ENCODE measurements at places on chromosomes 5 and 9. TPM values are rescaled to one million over a fixed set of nuclear protein-coding genes. Genes with fewer than 3 reads are reported as not detected.

DNA sequence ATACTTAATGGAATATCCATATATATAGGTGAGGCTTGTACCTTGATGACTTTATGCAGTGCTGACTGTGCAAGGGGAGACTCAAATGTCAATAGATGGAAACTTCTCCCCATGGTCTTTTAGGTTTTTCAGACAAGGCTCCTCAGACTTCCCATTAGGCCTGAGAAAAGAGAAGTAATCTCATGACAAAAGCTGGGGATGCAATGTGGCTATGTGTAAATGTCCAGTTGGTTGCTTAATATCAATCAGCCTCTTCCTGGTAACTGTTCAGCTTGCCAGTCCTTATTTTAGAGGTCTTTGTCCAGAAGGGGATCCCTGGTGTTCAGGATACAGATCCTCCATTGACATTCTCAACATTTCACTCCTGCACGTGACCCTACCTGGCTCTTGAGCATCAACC is 621.1 kb upstream of the CDH18 start:
- no peak for DNase-seq

DNA sequence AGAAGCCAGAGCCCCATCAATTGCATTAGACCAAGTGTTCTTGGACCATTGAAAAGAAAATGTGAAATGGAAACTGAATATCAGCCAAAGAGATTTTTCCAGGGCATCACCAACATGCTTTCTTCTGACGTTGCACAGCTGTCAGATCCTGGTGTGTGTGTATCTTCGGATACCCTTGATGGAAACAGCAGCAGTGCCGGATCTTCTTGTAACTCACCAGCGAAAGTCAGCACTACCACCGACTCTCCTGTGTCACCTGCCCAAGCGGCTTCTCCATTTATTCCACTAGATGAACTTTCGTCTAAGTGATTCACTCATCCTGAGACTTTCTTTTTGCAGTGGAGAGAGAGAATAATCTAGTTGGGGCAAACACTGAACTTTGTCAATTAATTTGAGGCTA is 75.7 kb downstream of the PIP5K1B start:
- DNase-seq: no peak

Gene PCDHGB4
- total RNA-seq: 1.5 TPM

Gene SPATA24
- 11.5 TPM for total RNA-seq

DNA sequence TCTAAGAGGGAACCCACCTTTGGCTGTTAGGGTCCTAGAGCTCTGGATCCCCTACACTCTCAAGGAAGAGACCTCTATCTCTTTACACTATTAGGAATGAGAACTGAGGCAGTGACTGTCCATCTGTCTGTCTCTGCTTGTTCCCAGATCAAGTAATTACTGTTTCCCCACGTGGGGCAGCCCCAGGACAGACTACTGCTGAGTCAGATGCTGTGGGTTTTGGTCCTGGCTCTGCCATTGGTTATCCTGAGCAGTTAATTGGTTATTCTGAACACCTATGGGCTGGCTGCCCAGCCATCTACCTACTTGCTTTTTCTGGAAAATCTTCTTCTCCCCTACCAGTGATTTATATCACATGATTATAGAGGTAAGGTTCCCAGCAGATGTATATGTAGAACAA is 33.3 kb downstream of the FBXO10 start:
- DNase-seq: no peak

Gene PCSK1
- total RNA-seq: 0.17 TPM

DNA sequence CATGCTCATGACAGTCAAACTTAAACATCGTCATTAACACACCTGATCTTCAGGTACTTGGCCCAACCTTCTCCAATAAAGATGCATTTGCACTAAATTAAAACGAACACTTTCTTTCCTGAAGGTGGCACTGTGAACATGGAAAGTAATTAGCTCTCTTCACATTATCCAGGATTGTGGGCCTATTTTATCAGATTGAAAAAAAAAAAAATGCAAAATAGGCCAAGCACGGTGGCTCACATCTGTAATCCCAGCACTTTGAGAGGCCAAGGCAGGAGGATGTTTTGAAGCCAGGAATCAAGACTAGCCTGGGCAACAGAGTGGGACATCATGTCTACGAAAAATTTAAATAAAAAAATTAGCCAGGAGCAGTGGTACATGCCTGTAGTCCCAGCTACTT is 14.4 kb upstream of the CDC20B start:
- no peak for DNase-seq

- no peak for DNase-seq
Measured at GRCh38 chr5:35819026-35819425, 37.7 kb upstream of the IL7R start.

GRCh38 chr5:83099001-83099400 is 21.7 kb downstream of the XRCC4 start:
- DNase-seq: no peak

DNA sequence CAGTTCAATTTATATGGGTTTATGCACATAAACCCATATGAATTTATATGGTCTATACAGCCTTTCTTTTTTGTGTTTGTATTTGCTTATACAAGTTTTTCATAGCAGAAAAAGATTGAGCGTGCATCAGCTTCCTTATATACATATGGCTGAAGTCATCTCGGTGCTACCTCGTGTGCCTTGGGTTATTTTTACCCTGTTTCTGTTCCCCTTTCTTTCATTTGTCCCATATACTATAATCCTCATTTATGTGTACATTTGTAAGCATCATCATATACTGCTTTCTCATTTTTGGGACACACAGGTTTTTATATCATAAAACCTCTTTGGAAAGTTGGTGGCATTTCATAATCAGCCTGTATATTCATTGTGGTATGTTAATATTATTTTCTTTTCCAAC is 107.8 kb upstream of the ADAMTSL1 start:
- no peak for DNase-seq

Gene IFNA13
- not detected for total RNA-seq

DNA sequence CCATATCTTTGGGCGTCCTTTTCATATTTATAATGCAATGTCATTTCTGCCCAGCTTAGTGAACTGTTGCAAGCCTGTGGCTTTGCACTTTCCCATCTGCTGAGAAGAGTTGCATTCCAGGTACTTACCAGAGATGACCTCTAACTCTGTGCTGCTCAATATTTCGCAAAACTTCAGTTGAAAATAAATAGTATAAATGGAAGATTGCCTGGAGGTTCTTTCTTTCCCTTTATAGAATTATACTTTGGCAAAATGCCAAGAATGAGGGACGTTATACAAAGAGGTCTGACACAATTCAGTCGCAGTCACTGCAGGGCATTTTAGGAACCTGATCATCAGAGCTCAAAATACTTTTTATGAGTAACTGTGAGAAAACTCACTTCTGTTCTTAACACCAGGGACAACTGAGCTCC is 18.9 kb upstream of the VLDLR start:
- DNase-seq: no peak

DNA sequence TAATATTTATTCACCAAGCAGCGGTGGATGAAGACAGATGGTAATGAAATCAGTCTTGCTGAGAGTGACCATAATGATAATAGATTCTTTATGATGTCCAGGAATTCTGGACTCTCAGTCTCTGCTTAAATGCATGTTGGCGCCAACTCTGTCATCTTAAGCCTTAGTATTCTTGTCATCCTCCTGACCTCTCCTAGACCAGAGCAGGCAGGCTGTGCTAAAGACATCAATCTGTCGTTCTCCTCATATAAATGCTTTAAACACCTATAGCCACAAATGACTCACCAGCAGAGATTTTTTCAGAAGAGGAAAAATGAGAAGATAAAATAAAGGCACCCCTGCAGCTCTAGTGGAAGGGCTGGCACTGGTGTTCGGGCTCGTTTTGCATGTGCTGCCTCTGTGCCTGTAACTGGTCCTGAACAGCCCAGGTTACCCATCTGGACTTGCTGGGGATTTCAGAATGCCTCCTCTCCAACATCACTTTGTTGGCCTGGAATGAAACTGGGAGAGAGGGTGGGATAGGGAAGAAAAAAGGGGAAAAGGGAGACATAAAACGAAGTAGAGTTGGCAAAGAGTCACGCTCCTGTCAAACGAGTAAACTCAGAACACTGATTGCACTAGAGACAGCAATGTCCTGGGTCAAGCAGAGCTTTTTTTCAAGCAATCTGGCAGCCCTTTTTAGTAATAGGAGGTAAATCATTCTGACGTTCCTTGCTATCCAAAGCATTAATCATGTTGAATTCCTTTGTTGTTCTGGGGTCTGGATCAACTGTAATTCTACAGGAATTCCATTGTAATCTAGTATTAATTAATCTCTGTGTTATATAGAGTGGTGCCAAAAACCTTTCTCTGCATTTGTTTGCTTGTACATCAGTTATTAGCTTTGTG is 195.5 kb upstream of the CLINT1 start:
- no peak for DNase-seq

DNA sequence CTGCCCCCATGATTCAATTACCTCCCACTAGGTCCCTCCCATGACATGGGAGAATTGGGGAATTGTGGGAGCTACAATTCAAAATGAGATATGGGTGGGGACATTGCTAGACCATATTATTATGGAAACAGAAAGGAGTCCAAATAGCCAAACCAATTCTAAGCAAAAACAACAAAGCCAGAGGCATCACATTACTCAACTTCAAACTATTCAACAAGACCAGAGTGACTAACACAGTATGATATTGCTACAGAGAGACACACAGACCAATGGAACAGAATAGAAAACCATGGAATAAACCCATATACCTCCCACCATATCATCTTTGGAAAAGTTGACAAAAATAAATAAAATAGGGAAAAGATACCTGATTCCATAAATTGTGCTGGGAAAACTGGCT is 710.5 kb upstream of the CDH9 start:
- DNase-seq: no peak

Gene CER1
- not detected for total RNA-seq

GRCh38 chr9:36959681-36960574 is 74.1 kb downstream of the PAX5 start:
- DNase-seq: no peak

GRCh38 chr9:92406477-92406876 is 2.1 kb upstream of the OGN start:
- no peak for DNase-seq

DNA sequence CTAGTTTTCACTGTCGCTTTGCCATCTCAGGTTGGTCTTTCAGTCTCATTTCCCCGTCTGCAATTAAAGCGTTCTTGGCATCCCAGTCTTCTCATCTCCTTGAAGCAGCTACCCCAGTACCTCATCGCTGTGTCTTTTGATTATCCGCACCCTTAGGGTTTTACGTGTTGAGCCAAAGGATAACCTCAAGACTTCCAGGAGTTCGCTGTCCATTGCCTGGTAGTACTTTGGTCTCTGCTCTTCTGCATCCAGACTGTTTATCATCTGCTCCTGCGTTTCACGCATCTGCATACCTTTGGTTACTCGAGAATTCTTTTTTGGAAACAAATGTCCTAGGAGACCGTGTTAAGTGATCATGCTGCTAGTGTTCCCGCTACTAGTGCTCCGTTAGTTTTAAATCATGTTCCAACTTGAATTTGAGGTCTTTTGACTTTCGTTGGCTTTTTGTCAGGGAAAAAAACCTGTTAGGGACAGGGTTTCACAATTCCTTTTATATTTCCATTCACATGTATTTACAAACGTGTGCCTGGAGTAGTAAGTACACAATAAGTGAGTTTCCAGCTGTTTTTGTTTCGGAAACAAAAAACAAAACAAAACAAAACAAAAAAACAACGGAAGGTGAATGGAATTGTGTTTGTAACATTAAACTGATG is 888 bp downstream of the RABGAP1 start:
- DNase-seq: no peak

GRCh38 chr5:57700072-57700471 is 217.5 kb upstream of the ACTBL2 start:
- no peak for DNase-seq

DNA sequence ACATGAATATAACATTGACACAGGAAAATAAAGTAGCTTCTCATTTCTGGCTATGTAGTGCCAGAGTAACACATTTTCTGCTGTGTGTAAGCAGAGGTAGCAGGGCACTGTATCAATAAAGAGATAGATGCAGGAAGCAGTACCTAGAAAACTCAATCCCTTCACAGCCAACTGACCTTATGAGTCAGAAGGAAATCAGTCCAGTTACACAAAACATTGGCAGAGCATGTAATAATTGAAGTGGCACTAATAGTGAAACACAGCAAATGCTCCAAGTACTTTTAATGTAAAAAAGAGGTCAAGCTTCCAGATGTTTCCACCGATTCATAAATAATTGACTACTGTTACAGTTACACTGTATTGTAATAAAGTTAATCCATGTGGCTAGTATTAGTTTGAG is 706.6 kb downstream of the EFNA5 start:
- DNase-seq: no peak

- DNase-seq: no peak
Measured at GRCh38 chr9:136740069-136740468, 2.7 kb downstream of the LCN10 start.

Gene THBS4
- 252 TPM for total RNA-seq

- no peak for DNase-seq
Measured at GRCh38 chr5:50694027-50694590, 27.7 kb downstream of the PARP8 start.

Gene TMC1
- total RNA-seq: not detected

DNA sequence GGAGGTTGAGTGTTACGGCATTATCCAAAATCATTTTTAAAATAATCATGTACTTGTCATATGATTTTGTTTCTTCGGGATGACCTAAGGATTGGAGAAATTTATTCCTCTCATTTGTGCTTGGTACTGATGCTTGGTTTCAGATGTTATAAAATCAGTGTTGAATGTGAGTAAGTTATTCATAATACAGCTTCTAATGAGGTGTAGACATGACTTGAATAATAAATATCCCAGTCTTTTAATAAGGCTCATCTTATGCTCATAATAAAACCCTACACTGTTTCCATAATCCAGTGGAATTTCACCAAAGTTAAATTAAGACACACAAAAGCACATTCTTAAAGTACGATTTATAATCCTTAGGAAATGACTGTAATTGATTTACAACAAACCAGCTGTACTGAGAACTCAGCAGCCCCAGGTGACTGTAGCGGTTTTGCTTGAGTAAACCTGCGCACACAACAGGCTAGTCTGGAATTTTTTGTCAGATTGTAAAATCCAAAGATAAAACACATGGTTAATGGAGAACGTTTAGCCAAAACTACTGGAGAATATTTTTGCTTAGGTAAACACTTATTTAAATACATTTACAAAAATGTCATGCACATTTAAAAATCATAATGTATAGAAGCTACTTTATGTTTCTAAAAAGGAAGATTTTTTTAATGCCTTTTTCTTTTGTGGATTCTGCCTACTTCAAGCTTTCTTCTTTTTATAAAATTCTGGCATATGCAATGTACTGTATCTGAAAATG is 609.8 kb upstream of the GRAMD2B start:
- DNase-seq: no peak

GRCh38 chr5:80569086-80569960 is 757 bp downstream of the ANKRD34B start:
- no peak for DNase-seq

Gene NDOR1
- total RNA-seq: 4.3 TPM

GRCh38 chr5:149441986-149442385 is 62.9 kb upstream of the IL17B start:
- no peak for DNase-seq

GRCh38 chr5:133565993-133566392 is 46.3 kb downstream of the FSTL4 start:
- DNase-seq: no peak

GRCh38 chr5:10734037-10734709 is 26.9 kb downstream of the DAP start:
- no peak for DNase-seq

Gene ACTBL2
- total RNA-seq: not detected

Measured in psoas muscle (tissue), 8 donors.